SK-N-DZ (cell line): ENCODE measurements at places on chromosomes 5 and 9.

- no peak for DNase-seq
Observed at GRCh38 chr9:13816837-13817236, 497.1 kb downstream of the NFIB start.

- DNase-seq: no peak
Observed at GRCh38 chr5:100889896-100890295, 13.2 kb downstream of the ST8SIA4 start.

DNA sequence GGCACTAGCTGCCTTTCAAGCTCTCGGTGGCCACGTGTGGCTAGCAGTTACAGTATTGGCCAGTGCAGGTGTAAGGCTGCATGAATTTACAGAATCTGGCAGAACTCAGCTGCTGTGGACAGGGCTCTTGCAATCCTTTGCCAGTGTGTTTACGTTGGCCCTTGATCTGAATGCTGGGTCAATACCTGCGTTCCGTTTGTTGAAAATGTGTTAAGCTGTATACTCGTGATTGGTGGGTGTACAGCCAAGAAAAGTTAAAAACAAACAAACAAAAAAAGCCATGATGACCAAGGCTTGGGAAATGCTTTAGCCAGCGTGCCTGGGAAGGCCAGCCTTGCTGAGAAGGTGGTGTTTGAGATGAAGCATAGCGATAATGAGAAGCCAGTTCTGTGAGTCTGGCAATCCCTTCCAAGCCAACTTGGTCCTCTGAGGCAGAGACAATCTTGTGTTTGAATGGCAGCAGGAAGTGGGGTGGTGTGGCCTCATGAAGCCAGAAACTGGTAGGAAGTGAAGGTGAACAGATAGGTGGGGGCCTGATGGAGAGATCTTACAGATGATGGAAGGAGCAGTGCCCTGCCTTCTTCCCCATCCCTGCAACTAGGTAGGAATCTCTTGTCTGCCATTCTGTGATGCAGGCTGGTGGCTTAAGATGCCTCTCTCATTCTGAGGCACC, 820 bp upstream of the CFAP90 start:
- no peak for DNase-seq

DNA sequence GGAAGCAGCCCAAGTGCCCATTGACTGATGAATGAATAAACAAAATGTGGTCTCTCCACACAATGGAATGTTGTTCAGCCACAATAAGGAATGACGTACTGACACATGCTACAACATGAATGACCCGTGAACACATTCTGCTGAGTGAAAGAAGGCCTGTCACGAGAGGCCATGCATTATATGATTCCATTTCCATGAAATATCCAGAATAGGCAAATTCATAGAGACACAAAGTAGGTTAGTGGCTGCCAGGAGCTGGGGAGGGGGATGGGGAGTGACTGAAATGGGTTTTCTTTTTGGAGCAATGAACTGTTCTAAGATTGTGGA, 41.4 kb downstream of the BICD2 start:
- DNase-seq: no peak

GRCh38 chr9:75083188-75083970, 4.6 kb downstream of the NMRK1 start:
- no peak for DNase-seq

GRCh38 chr5:103425686-103426454, 136.7 kb downstream of the NUDT12 start:
- no peak for DNase-seq
